Glutamatergic neuron (in vitro differentiated cells): ENCODE measurements at places on chromosomes 6 and 20. TPM values are rescaled to one million over a fixed set of nuclear protein-coding genes. Genes with fewer than 3 reads are reported as not detected.

DNA sequence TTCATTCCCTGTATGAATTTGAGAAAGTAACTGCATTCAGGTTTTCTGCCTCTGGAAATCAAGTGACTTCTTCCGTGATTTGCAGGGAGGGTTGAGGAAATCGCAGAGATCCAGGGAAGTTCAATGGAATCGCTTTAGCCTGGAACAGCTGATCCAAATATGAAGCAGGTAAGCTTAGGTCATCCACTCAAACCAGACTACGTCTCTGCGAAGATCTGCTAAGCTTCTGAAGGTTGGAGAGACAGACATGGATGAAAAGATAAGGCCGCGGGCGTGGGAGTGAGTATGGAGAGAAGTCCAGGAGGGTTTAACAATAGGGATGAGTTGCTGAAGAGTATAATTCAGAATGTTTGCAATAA is 34.2 kb upstream of the BTN3A2 start:
- no peak for DNase-seq

Gene APCDD1L
- not detected for total RNA-seq

DNA sequence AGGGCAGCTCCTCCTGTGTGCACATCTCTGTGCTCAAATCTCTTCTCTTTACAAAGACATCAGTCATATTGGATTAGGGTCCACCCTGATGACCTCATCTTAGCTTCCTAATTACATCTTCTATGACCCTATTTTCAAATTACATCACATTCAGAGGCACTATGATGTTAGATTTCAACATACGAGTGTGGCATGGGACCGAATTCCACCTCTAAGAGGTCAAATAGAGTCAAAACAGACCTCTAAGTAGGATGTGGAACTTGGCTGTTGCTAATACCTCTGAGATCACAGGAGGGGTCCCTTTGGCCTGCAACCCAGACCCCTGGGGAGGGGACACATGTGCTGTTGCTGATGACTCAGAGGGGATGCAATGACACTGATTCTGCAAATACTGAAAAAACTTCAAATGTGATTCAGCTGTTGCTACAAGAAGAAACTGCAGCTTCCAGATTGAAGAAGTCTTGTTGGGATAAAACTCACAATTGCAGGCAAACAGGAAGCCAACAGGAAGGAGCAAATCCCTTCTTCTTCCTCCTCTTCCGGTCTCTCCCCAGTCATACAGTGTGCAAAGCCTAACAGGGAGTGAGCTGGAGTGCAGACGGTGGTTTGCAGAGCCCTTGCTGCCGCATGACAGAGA is 216.2 kb downstream of the MYLK4 start:
- no peak for DNase-seq

DNA sequence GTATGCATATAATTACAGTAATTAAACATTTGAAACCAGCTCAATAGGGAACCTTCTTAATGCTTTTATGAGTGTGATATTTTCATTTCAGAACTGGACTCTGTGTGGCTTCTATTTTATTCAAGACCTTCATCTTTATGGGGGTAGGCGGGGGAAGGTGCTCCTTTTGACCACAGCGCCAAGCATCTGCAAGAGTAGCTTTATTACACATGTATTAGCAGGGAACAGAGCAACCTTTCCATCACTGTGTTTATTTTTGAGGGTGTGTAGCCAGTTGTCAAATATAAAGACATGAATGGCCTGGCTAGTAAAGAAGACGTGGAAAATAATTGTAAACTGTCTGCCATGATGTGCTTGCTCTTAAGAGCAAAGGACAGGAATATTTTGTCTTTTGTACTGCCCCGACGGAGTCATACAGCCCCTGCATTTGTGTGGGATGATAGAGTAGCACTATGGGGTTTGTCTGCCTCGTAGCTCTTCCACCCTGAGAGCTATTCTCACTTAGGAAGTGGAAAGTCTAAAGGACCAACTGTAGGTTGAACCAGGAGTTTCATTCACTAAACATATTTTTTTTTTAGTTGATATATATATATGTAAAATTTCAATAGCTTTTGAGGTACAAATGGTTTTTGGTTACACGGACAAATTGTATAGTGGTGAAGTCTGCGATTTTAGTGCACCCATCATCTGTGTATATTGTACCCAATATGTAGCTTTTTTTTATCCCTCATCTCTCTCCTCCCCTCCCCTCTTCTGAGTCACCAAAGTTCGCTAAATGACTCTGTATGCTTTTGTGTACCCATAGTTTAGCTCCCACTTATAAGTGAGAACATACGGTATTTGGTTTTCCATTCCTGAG is 91.2 kb downstream of the CARMIL1 start:
- no peak for DNase-seq

Gene BPIFB3
- total RNA-seq, result not detected
